Muscle of leg (tissue), 16 donors: ENCODE measurements at places on chromosomes 11 and 22.
A peak's percentile ranks its signal among the peaks of the same experiment; 100 is the strongest.

- DNase-seq, result no peak
- peaks cover 20% of the 10 kb centered on the region for H3K4me1 ChIP-seq
- peaks cover 20% of the 10 kb centered on the region for H3K27me3 ChIP-seq
- no peak overlapping the region for H3K4me3 ChIP-seq
Observed at GRCh38 chr11:9089636-9090035, 1.8 kb downstream of the SCUBE2 start.

- peaks cover 2% of the 10 kb centered on the region for H3K27me3 ChIP-seq
- no peak overlapping the region for H3K27ac ChIP-seq
- no peak for DNase-seq
- H3K36me3 ChIP-seq, result no peaks in the 10 kb centered on the region
- no peak overlapping the region for H3K4me3 ChIP-seq
Observed at GRCh38 chr22:36641902-36642640, 61.5 kb downstream of the CACNG2 start.

- DNase-seq, result no peak
- no peak overlapping the region for H3K4me3 ChIP-seq
- no peak overlapping the region for H3K27ac ChIP-seq
- peaks cover 48% of the 10 kb centered on the region for H3K36me3 ChIP-seq
Observed at GRCh38 chr22:32487461-32487860, 12.8 kb downstream of the FBXO7 start.

GRCh38 chr22:48577014-48577690 lies 1250.5 kb downstream of the BRD1 start:
- H3K27me3 ChIP-seq, result peaks cover 49% of the 10 kb centered on the region
- DNase-seq, result no peak
- H3K4me1 ChIP-seq, result peaks cover 20% of the 10 kb centered on the region
- no peak overlapping the region for H3K4me3 ChIP-seq
- no peak overlapping the region for H3K27ac ChIP-seq

DNA sequence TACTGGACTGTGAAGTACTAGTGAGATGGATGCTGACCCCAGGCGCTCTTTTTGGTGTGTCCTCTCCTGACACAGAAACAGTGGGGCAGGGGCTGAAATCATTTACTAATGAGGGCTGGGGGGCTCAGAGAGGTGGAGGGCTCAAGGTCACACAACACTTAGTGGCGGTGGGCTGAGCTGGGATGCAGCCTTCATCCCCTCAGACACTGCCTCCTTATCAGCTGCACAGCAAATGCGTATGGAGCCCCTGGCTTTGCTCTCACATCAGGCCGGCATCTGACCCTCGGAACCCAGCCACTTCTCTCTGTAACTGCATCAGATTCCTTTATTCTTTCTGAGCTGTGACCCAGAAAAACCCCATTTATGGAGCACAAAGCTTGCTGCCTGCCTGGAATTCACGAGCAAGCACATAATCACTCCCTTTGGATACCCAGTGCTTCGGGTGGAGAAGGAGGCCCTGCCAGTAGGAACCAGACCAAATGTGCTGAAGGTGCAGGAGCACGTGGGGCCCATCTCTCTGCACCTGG lies 736.6 kb downstream of the TBC1D22A start:
- H3K27me3 ChIP-seq, result no peaks in the 10 kb centered on the region
- no peak overlapping the region for H3K4me3 ChIP-seq
- H3K27ac ChIP-seq, result no peak overlapping the region
- H3K36me3 ChIP-seq, result no peaks in the 10 kb centered on the region

DNA sequence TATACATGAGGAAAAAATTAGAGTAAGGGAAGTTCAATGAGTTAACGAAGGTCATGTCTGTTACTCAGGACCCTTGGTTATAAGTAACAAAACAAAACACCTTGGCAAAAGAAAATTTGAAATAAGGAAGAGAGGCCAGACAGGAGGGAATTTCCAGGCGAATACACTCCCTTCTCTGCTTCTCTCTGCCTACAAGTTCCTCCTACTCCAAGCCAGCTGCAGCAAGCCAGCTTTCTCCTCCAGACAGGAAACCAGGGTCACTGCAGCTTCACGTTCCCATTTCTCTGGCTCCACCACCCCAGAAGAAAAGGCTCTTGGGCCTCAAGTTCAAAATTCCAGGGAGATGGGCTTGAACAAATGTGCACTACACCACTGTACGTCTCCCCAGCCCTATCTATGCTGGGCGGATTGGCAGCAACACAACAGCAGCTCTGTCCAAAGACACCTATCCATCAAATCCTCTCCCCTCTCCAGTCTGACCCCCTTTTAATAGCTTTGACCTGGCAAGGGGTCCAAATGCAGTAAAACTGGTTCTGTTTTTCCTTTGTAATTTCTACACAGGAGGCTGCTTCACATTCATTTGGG lies 27.7 kb downstream of the SMCO4 start:
- no peaks in the 10 kb centered on the region for H3K27me3 ChIP-seq
- DNase-seq, result peak; percentile 58
- no peak overlapping the region for H3K4me3 ChIP-seq
- H3K27ac ChIP-seq, result no peak overlapping the region

- peaks cover 9% of the 10 kb centered on the region for H3K36me3 ChIP-seq
- H3K27me3 ChIP-seq, result no peaks in the 10 kb centered on the region
Observed at GRCh38 chr11:8828046-8828445, 82.9 kb upstream of the AKIP1 start.

GRCh38 chr11:86781546-86781945 lies 18.8 kb upstream of the PRSS23 start:
- H3K4me3 ChIP-seq, result no peak overlapping the region
- peaks cover 5% of the 10 kb centered on the region for H3K4me1 ChIP-seq
- H3K27ac ChIP-seq, result no peak overlapping the region
- no peaks in the 10 kb centered on the region for H3K27me3 ChIP-seq

GRCh38 chr11:34819740-34820482 lies 96.3 kb downstream of the APIP start:
- no peak overlapping the region for H3K27ac ChIP-seq
- DNase-seq, result no peak
- no peaks in the 10 kb centered on the region for H3K27me3 ChIP-seq
- no peaks in the 10 kb centered on the region for H3K36me3 ChIP-seq
- H3K4me1 ChIP-seq, result peaks cover 5% of the 10 kb centered on the region

DNA sequence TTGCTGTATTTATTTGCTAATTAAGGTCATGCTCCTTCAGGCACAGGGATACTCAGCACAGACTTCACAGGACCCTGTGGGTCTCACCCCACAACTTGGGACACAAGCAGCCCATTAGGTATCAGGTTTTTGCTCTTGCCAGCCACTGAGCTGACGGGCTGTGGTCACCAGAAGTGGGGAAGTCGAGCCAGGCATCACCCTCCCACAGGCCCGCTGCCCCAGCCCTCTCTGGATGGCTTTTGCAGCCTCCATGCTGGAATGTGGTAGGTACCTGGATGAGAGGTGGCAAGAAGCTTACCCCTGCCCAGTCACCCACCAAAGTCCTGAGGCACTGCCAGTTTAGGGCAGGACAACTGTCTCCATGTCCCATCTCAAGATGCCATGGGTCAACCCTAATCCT lies 88.4 kb downstream of the PAX6 start:
- H3K4me3 ChIP-seq, result no peak overlapping the region
- no peaks in the 10 kb centered on the region for H3K36me3 ChIP-seq
- H3K4me1 ChIP-seq, result no peaks in the 10 kb centered on the region
- DNase-seq, result no peak
- no peaks in the 10 kb centered on the region for H3K27me3 ChIP-seq

DNA sequence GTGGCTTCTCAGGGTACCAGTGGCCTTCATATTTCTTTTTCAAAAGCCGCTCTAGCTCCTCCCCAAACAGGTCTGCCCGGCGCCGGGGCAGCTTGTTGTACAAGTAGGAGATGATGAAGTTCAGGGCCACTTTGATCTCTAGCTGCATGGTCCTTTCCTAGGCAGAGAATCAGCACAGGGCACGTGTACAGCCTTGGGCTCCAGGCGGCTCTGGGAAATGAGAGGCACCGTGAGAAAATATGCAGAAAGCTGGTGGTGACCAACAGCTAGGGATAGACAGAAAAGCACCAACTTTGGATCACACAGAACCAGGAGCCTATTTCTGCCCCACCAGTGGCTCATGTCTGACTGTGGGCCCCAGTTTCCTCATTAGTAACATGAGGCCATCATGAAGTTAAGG lies 9.4 kb downstream of the TOB2 start:
- H3K4me3 ChIP-seq, result no peak overlapping the region
- no peak for DNase-seq
- H3K27me3 ChIP-seq, result no peaks in the 10 kb centered on the region
- H3K36me3 ChIP-seq, result peaks cover 65% of the 10 kb centered on the region
- peaks cover 6% of the 10 kb centered on the region for H3K4me1 ChIP-seq

GRCh38 chr11:11750017-11750878 lies 91.5 kb upstream of the USP47 start:
- no peak for DNase-seq
- H3K27ac ChIP-seq, result no peak overlapping the region
- H3K36me3 ChIP-seq, result no peaks in the 10 kb centered on the region

DNA sequence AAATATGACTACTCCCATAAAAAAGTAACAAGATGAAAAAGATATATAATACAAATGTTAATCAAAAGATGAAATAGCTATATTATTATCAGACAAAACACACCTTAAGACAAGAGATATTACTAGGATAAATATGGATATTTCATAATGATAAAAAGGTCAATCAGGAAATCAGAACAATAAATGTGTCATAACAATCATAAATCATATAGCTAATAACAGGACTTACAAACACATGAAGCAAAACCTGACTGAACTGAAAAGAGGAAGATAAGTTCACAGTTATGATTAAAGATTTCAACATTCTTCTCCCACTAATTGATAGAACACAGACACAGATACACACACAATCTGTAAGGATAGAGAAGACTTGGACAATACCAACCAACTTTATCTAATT lies 47.2 kb downstream of the EIF3M start:
- H3K27me3 ChIP-seq, result no peaks in the 10 kb centered on the region
- H3K36me3 ChIP-seq, result no peaks in the 10 kb centered on the region
- no peak overlapping the region for H3K4me3 ChIP-seq
- H3K4me1 ChIP-seq, result no peaks in the 10 kb centered on the region
- no peak overlapping the region for H3K27ac ChIP-seq

GRCh38 chr11:106614262-106614661 lies 404.0 kb downstream of the GUCY1A2 start:
- H3K36me3 ChIP-seq, result no peaks in the 10 kb centered on the region
- no peaks in the 10 kb centered on the region for H3K4me1 ChIP-seq
- no peaks in the 10 kb centered on the region for H3K27me3 ChIP-seq
- H3K4me3 ChIP-seq, result no peak overlapping the region
- H3K27ac ChIP-seq, result no peak overlapping the region

- no peaks in the 10 kb centered on the region for H3K36me3 ChIP-seq
- H3K4me3 ChIP-seq, result no peak overlapping the region
- H3K4me1 ChIP-seq, result peaks cover 17% of the 10 kb centered on the region
- no peaks in the 10 kb centered on the region for H3K27me3 ChIP-seq
- DNase-seq, result peak; percentile 17
- H3K27ac ChIP-seq, result no peak overlapping the region
Observed at GRCh38 chr11:71420455-71421241, 27.5 kb downstream of the DHCR7 start.

DNA sequence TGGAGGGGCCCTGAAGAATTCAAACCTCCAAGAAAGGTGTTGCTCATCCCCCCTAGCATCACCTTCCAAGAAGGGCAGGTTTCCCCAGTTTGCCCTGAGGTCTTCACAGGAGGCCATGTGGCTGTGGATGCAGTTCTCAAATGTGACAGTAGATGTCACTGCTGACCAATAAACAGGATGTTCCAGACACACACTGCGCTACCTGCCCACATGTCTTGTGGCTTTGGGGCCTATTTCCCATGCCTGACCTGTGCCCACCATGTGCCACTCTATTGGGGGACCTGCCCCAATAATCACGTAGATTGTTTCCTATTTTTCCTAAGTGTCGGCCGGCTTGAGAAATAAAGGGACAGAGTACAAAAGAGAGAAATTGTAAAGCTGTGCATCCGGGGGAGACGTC lies 4.5 kb downstream of the GSTT2 start:
- H3K27me3 ChIP-seq, result no peaks in the 10 kb centered on the region
- no peak for DNase-seq
- H3K4me1 ChIP-seq, result no peaks in the 10 kb centered on the region
- no peak overlapping the region for H3K27ac ChIP-seq

GRCh38 chr11:72759468-72759985 lies 7.3 kb upstream of the ARAP1 start:
- peaks cover 28% of the 10 kb centered on the region for H3K4me1 ChIP-seq
- no peak overlapping the region for H3K4me3 ChIP-seq

DNA sequence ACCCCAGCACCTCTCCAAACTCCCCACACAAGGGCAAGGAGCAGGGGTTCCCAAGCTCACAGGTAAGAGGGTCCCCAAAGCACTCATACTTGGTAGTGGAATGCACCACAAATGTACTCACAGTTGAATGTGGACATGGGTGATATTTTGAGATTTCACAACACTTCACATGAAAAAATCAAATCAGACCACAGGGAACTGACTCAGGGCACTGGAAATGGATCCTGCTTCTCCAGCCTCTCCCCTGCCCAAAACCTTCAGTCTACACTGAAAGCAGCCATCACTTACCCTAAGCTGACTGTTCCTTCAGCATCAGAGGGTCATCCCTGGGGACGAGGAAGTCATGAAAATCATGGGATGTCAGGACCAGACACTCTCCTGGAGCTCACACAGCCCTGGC lies 40.2 kb downstream of the SCGB1A1 start:
- no peaks in the 10 kb centered on the region for H3K27me3 ChIP-seq
- no peaks in the 10 kb centered on the region for H3K36me3 ChIP-seq
- no peak overlapping the region for H3K4me3 ChIP-seq
- H3K4me1 ChIP-seq, result no peaks in the 10 kb centered on the region
- H3K27ac ChIP-seq, result no peak overlapping the region

GRCh38 chr11:93573184-93573583 lies 30.0 kb upstream of the SMCO4 start:
- H3K27ac ChIP-seq, result no peak overlapping the region
- no peaks in the 10 kb centered on the region for H3K36me3 ChIP-seq
- no peaks in the 10 kb centered on the region for H3K4me1 ChIP-seq
- H3K27me3 ChIP-seq, result no peaks in the 10 kb centered on the region
- no peak overlapping the region for H3K4me3 ChIP-seq

DNA sequence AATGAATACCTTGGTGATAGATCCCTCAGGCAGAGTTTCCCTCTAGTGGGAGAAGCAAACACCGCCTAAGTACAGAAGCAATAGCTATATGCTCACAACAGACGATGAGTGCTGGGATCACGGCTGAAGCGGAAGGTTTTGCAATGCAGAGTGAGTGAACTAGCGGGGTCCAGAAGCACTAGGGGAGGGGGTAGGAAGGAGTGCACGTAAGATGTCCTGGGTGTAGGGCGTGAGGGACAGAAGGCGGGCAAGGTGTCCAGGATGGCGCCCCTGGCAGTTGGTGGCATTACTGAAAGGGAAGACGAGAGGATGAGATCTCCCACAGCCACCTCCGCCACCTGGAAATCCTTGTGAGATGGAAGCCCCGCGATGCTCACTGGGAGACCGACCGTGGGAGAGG lies 81.0 kb downstream of the ETS1 start:
- H3K27me3 ChIP-seq, result peaks cover 18% of the 10 kb centered on the region
- peaks cover 9% of the 10 kb centered on the region for H3K36me3 ChIP-seq
- peaks cover 49% of the 10 kb centered on the region for H3K4me1 ChIP-seq
- no peak overlapping the region for H3K4me3 ChIP-seq

DNA sequence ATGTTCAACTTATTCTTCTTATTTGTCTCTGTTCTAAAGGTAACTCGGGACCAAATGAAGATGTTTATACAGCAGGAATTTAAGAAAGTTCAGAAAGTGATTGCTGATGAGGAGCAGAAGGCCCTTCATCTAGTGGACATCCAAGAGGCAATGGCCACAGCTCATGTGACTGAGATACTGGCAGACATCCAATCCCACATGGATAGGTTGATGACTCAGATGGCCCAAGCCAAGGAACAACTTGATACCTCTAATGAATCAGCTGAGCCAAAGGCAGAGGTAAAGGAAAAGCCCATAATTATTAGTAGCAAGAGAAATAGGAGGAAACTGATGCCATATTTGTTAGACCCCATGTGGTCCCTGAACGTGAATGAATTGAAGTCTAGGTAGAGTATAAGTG lies 63.3 kb downstream of the TRIM44 start:
- H3K4me3 ChIP-seq, result no peak overlapping the region
- H3K27ac ChIP-seq, result no peak overlapping the region
- DNase-seq, result no peak
- H3K36me3 ChIP-seq, result peaks cover 20% of the 10 kb centered on the region
